ENCODE measurements at places on chromosomes 5 and 9. TPM values are rescaled to one million over a fixed set of nuclear protein-coding genes. Genes with fewer than 3 reads are reported as not detected.

- no peak for DNase-seq
These were observed 336.6 kb downstream of the CWC27 start for GRCh38 chr5:65105301-65105700.

- no peak for DNase-seq
These were observed 18.0 kb downstream of the RXRA start for GRCh38 chr9:134344068-134344799.

DNA sequence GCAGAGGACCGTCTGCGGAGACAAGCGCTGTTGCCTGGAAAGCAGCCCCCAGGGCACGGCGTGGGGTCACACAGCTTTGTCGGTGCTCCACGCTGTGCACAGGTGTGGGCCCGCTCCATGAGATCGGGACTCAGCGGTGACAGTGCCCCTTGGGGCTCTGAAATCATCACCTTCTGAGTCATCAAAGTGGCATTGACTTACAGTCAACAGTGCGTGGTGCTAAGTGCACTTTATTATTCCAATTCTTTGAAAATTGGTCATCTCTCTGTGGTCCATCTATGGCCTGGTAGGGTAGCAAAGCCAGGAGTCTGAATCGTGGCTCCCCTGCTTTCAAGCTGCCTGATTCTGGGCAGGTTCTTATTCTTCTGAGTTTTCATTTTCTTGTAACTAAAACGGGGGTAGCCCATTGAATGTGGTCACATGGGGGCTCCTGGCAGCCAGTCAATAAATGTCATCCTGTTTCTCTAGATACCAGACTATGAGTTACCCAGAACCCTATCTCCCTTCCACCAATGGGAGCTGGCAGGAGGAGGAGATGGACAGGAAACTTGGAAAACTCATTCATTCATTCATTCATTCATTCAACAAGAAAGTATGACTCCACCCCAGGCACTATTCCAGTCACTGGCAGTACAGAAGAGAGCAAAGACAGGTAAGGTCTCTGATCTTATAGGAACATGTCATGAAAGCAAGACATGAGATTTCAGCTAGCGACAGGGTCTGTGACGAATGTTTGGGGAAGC, 20.3 kb upstream of the UNC5A start:
- DNase-seq = no peak

DNA sequence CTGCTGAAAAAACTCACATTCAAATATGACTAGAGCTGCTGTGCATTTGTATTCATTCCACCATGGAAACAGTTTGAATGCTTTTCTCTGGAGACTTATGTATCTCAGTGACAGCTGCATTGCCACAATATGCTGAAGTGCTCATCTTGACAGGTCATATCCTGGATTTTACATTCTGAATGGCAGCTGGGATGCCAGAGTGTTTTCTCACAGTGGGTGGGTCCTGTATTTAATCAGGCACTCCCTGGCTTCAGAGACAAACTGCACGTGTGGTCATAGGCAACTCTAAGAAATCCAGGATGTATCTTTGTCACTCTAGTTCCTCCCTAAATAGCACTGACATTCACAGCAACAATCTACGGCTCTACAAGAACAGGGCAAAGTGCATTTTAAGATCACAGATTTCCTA, 75.6 kb downstream of the ST8SIA4 start:
- DNase-seq = no peak

Gene TENT4A
- total RNA-seq = 8.4 TPM

DNA sequence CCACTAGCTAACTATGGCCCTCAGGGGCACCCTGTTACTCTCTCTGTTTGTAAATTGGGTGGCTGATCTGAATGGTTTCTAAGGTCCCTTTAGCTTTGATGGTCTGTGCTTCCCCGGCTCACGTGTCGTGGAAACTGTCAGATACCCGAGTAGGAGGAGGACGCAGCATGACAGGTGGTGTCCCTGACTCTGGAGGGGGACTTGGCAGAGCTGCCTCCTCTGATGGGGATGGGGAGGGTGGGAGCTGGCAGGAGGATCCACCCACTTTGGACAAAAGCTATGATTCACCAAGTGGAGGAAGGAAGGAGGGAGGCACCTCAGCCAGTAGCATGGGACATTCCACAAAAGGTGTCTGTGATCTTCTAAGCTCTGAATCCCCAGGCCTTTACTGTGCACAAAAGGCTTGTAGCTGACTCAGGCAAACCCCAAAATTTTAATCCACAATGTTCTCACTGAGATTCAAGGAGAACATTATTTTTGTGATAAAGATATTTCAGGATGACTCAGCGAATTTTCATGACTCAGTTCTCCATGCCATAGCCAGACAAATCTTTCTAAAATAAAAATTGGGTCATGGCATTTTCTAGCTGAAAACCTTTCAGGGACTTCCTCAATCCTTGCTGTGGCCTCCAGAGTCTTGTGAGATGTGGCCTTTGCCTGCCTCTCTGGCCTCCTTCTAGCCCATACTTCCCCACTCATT, 131.0 kb upstream of the BRINP1 start:
- no peak for DNase-seq

GRCh38 chr9:125432715-125433385, 171.2 kb downstream of the GAPVD1 start:
- no peak for DNase-seq

DNA sequence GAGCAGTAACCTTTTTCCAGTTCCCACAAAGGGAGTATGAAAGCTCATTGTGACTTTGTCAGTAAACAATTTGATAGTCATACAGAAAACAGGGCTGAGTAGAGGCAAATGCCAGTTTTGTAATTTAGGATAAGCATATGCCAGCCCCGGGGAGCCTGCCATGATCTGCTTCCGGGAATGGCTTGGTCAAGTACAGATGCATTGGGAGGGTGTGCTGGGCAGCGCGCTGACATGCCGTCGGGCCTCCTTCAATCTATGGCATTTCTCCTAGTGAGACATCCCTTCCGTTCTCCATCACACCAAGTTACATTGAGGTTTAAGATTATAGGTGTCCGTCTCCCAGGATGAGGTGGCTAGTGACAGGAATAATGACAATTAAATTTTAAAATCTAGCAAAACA, 48.6 kb downstream of the GNA14 start:
- no peak for DNase-seq

DNA sequence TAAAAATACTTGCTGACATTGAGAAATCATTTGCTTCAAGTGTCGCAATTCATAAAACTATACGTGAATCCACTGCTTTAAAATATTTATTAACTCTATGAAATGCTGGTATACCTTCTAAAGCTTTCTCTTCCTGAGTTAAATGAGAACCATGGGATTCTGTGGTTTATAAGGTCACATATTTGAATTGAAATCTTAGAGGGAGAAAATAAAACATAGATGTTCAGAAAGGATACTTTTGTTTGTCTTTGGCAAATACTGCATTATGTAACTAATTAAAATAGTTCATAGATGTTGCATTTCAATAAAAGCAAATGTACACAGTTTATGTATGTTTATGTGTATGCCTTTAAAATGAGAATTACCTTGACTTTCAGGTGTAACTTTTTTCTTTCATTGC, 250.1 kb downstream of the FAM170A start:
- DNase-seq = no peak

DNA sequence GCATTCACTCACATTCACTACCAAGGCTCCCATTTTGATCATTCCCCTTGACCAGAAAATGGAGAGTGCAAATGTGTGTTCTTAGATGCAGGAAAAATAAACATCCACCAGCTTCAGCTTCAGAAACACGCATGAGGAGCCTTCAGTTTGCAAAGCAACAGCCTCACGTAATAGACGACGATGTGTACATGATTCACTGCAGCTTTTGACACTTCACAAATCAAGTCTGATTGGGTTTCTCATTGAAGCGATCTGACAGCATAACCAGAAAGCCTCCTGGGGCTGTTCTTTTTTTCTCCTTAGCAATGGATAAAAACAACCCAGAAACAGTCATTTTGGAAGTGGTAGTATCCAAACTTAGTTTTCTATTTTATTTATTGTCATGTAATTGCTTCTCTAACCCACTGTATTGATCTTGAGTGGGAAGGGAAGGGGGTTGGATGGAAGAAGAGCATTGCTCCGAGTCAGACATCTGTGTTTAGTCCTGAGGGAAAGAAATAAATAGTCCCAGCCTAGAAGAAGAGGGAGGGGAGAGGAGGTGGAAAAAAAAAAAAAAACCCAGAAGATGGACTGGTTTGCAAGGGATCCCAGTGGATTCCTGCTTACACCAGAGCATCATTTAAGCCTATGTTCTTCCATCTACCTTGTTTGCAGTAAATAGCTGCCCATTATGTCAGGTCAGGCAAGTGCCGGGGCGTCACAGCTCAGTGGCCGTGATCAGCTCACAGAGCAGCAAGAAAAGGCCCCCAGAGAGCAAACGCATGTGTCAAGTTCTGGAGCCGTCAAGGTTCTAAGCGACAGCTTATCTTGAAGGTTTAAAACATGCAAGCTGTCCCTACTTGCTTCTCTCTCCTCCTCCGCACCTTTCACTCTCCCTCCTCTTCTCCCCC, 190.2 kb upstream of the SNX2 start:
- no peak for DNase-seq

Gene ZFP2
- total RNA-seq = 1.4 TPM

- DNase-seq = no peak
These were observed 74.8 kb downstream of the MEF2C start for GRCh38 chr5:88808153-88808552.

DNA sequence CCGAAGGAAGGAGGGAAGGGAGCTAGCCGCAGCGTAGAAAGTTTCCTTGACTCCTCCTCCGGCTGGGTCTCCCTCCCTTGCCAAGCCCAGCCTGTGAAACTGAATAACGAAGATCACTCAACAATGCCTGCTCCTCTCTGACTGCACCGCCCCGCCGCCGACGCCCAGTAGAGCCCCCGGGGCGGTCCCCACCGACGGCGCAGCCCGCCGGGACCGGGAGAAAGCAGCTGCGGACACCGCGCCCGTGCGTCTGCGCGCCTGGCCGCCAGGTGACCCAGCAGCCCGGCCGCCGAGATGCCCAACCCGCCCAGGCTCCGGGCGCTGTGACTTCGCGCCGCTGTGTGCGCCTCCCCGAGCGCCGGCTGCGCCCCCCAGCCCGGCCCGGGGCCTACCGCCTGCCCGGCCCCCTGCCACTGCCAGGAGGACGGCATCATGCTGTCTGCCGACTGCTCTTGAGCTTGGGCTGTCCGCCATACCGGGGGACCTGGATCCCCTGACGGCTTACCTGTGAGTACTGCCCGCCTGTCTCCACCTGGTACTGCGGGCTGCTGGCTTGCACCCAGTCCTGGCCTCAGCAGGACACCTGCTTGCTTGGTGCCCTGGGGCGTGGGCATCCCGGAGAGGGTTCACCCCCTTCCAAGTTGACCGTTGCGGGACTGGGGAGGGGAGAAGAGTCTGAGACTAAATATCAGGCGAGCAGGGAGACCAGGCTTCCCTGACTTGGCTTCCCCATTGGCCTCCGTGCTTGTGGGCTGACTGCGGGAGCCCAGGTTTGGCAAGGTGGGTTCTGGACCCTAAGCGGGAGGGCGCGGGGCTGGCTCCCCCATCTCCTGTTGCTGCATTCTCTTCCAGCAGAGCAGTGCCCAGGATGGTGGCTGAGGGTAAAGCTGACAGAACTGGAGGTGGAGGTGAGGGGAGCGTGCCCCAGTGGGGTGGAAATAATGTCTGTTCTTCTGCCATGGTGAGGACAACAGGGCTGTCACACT, 26.2 kb upstream of the SPTLC1 start:
- no peak for DNase-seq

DNA sequence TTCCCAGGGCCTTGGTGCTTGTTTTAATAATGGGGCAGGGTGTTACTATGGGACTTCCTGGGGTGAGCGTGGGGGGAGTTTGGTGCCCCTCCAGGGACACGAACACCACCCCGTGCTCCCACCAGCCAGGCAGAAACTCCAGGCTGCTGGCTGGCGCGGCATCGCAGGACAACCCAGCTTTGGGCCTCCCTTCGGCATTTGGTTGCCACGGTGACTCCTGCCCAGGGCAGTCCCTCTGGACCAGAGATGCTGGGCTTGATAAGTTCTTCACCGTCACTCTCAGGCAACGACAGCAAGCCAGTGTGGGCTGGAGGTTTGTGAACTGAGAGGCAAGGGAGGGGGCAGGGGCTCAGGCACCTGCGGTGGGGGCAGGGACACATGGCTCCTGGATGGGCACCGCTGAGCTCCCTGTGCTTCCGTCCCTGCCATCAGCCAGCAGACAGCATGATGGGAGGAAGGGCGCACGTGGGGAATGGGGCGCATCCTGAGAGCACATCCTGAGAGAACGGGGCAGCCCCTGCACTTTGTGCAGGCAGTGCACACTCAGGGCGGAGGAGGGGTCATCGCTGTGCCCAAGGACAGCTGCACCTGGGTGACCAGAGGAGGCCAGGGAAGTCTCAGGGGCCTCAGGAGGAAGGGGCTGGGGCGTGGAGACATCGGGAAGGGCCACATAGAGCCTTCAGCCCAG, 116.4 kb downstream of the RXRA start:
- DNase-seq = no peak

Gene BHMT2
- total RNA-seq = 0.05 TPM

Gene NUP214
- 31.3 TPM for total RNA-seq

DNA sequence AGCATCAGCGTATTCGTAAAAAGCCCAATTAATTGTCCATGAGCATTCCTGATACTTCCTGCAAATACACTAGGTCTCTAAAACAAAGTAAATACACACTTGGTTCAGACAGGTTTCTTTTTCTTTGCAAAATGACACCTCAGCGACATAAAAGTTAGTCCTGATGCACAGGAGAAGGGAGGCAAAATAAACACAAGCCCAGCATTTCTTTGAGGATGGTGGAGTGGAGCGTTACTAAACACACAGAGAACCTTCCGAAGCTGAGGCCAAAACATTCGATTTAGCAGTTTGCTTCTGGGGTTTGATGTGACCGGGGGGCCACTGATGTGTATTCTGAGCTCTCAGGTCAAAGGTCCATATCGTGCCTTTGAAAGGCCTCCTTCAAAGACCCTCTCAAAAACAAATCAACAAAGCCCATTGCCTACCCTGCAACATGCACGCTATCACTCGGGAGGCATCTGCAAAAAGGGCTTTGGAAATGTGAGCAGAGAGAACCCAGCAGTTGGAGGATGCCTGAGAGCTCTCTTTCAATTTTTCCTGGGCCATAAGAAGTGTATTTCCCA, 268.4 kb upstream of the PANK3 start:
- DNase-seq = no peak

Gene TAF11L10
- total RNA-seq = not detected

Gene RASA1
- 21.8 TPM for total RNA-seq

DNA sequence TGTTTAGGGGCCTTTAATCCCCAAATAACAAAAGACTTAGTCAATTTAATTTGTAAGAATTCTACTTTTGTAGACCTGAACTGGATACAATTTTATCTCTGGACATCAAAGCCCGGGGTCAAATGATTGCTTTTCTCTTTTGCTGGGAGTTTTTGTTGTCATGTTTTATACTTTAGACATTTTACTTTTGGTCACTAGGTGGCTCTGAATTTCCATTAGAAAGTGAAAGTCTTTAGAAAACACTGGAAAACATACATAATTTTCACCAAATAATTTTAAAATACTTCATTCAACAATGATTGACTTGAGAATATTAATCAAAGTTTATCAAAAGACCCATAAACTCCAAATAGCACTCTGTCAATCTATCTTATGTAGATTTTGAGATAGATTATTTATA, 2.8 kb upstream of the PCA3 start:
- DNase-seq = no peak

Gene ISCA1
- total RNA-seq = 26.1 TPM

DNA sequence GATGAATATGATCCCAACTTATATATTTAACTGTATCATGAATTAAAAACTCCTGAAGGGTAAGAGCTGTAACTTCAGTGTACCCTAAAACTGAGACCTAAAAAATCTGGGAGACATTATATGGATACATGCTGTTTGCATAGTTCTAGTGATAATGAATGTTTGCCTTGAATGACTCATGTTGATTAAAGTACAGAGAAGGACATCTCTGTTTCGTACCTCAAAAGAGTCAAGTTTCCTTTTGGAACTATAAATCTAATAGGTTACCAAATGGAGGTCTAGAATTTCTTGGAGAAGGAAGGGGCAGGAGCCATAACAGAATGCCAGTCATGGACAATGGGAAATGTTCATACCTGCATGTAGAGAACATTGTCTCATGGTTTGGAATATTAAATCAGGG, 168.1 kb downstream of the SNCAIP start:
- no peak for DNase-seq

Gene INSL4
- total RNA-seq = 0.05 TPM
